NCI-H524 treated with DMSO at 0.1 percent for 48 hours (cell line): ENCODE measurements at places on chromosomes 5 and 9.

DNA sequence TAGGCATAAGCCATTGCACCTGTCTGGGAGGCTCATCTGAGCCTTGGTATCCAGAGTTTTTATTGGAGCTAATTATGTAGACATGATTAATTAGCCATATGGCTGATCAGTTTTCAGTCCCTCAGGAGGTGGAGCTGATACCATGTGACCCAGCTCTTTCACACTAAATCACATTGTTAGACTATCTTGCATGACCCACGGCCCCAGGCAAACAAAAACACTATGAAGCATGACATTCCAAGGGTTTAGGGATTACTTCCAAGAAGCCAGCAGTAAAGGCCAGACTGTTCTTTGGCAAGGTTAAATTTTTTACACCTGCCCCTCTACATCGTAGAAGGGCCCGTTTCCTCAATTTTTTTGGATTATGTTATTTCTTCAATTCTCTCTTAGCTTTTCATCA lies 5.0 kb upstream of the C5orf24 start:
- no peak for DNase-seq

- DNase-seq: no peak
Observed at GRCh38 chr5:103145196-103145595, 25.1 kb downstream of the PPIP5K2 start.

GRCh38 chr9:129826344-129826743 lies 2.4 kb upstream of the TOR1A start:
- peak; percentile 43 for DNase-seq

- no peak for DNase-seq
Observed at GRCh38 chr9:8437259-8437658, 637.7 kb upstream of the DMAC1 start.

DNA sequence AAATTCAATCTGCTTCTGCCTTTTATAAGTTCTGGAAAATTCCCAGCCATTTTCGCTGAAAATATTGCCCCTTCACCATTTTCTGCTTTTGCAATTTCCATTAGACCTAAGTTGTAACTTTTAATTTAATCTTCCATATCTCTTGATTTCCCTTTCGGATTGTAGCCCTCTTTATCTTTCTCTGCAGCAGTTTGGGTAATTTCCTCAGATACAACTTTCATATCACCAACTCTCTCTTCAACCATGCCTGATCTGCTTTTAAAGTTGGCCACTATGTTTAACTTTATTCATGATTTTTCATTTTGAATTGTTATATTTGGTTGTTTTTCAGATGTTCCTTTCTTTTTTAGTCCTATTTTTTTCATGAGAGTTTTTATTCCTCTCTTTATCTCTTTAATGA lies 157.0 kb upstream of the VLDLR start:
- DNase-seq: no peak
